ENCODE measurements at places on chromosomes 3 and 15.

- no peak for DNase-seq
These were observed 13.0 kb upstream of the HDC start for GRCh38 chr15:50278496-50278895.

DNA sequence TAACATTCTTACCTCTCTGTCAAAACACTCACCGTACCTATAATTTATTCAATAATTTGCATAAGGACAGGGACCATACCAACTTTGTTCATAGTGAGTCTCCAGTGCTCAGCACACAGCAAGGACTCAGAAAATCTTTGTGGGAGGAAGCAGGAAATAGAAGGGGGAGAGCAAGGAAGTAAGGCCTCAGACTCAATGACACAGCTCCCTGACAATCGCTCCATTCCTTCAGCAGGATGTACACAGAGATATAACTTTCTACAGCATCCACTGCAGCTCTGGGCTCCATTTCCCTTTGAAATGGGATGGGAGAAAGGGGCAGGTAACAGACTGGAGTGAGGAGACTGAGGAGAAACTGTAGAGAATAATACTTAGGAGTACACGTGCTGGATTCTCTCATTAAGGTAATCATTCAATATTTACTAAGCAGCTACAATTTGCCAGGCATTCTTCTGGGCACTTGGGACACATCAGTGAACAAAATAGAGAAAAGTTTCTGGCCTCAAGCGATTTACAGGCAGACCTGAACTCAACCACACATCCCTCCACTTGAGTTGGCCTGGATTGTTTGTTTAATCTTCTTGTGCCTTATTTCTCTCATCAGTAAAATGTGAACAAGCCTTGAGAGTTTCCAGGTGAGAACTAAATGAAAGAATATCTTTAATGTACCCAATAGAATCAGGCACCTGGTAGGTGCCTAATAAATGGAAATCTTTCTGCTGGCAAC, 330.3 kb upstream of the THBS1 start:
- no peak for DNase-seq

- no peak for DNase-seq
These were observed 14.5 kb downstream of the CAND2 start for GRCh38 chr3:12810961-12811360.

DNA sequence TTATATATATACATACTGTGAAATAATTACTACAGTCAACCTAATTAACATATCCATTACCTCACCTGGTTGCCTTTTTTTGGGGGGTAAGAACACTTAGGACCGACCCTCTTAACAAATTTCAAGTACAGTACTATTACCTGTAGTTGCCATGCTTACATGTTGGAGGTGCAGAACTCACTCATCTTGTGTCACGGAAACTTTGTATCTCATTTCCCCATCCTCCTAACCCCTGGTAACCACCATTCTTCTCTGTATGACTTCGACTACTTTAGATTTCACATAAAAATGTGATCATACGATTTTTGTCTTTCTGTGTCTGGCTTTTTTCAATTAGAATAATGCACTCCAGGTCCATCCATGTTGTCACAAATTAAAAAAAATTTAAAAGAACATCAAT, 55.5 kb upstream of the MELTF start:
- DNase-seq, result no peak

- DNase-seq, result no peak
These were observed 30.4 kb downstream of the FSIP1 start for GRCh38 chr15:39752246-39752645.

DNA sequence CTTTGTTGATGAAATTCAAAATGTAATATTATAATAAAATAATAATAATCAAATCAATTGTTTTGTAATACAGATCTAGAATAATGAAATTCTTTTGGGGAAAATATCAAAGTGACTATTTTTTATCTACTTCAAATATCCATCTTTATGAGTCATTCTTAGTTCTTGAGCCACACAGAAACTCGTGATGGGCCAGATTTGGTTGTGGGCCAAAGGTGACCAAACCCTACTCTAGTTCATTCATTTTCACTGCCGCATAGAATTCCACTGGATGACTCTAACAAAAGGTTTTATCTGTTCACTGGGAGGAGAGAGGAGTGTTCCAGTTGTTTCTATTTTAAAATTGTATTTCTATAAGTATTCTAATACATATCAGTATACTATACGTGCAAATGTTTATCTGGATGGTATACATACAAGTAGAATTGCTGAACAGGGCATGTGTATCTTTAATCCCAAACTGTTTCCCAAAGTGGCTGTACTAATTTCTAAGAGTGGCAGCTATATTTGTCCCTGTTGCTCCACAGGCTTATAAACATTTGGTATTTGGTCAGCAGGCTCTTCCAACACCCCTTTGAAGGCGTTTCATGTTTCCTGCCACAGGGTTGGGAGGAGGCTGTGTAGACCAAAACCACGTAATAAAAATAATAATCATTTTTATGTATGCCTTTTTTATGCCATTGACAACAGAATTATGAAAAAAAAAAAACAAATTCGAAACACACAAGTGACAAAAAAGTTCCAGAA, 7.3 kb upstream of the RTP3 start:
- DNase-seq, result no peak

DNA sequence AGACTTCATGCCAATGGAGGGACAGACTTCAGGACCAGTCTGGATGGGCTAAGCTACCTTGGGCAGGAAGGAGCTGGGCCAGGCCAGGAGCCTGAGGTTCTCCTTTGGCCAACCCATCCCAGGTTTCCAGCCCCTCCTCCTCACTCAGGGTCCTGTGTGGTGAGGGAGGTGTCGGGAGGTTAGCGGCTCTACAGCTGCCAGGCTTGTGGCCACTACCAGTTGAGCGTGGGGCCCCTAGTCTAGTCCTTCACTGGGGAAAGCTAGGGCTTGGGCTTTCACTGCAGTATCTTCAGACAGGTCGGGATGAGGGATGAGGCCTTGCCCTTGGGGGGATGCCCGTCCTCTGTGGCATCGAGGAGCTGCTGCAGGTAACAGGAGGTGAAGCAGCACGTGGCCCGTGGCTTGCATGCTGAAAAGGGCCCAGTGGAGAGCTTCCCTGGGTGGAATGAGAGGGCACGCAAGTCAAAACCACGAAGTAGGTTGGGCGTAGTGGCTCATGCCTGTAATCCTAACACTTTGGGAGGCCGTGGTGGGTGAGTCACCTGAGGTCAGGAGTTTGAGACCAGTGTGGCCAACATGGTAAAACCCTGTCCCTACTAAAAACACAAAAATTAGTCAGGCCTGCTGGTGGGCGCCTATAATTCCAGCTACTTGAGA, 8.5 kb upstream of the FANCD2 start:
- DNase-seq, result no peak

- DNase-seq, result no peak
These were observed 234.9 kb upstream of the SATB1 start for GRCh38 chr3:18660059-18660458.

DNA sequence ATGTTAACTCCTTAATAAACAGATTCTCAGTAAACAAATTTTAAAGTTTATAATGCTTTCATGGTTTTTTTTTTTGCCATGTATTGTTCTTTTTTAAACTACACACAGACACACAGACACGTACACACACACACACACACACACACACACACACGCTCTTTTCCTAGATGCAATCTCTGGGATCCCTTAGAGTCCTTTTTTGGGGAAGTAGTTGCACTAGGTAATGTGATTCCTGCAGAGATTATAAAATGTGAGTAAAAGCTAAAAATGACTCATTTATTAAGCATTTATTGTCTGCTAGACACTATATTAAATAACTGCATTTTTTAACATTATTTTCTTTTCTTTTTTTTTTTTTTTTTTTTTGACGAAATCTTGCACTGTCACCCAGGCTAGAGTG, 19.9 kb downstream of the NDUFB5 start:
- DNase-seq, result no peak

GRCh38 chr3:108428586-108428985, 81.8 kb downstream of the MYH15 start:
- no peak for DNase-seq

- DNase-seq, result no peak
These were observed 232.5 kb downstream of the SUCLG2 start for GRCh38 chr3:67421912-67422311.

- DNase-seq, result no peak
These were observed 394.5 kb downstream of the MFSD1 start for GRCh38 chr3:159196359-159196758.

GRCh38 chr15:55016225-55016624, 180.5 kb downstream of the RSL24D1 start:
- no peak for DNase-seq

DNA sequence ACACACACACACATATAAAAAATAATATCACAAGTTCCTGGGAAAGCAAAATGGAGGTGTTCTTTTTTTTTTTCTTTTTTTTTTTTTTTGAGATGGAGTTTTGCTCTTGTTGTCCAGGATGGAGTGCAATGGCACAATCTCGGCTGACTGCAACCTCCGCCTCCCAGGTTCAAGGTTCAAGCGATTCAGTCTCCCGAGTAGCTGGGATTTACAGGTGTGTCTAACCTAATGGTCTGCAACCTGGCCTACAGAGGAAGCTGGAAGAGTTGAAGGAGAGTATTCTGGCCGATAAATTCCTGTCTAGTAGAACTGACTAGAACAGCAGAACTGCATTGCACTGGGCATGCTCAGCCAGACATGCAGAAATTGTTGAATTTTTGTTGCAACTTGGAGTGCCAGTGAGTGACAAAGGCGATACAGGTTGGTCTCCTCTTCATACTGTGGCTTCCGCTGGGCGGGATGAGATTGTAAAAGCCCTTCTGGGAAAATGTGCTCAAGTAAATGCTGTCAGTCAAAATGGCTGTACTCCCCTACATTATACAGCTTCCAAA, 22.4 kb upstream of the EIF4A2 start:
- no peak for DNase-seq

DNA sequence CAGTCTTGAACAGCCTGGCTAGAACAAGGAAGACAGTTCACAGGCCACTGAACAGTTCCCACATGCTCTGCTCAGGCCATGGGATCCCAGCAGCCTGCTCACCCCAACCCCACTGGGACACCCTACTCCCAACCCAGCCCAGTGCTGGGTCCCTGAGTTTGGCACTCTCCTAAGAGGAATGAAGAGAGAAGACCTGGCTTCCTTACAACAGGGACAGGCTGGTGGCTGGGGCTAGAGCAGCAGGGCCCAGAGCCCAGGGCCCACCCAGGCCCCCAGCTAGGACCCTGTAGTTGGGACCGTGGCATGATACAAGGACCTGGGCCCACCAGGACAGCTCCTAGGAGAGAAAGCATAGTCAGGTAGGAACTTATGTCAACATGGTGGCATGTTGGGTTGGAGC, 43.4 kb downstream of the SEMA3G start:
- DNase-seq, result no peak

DNA sequence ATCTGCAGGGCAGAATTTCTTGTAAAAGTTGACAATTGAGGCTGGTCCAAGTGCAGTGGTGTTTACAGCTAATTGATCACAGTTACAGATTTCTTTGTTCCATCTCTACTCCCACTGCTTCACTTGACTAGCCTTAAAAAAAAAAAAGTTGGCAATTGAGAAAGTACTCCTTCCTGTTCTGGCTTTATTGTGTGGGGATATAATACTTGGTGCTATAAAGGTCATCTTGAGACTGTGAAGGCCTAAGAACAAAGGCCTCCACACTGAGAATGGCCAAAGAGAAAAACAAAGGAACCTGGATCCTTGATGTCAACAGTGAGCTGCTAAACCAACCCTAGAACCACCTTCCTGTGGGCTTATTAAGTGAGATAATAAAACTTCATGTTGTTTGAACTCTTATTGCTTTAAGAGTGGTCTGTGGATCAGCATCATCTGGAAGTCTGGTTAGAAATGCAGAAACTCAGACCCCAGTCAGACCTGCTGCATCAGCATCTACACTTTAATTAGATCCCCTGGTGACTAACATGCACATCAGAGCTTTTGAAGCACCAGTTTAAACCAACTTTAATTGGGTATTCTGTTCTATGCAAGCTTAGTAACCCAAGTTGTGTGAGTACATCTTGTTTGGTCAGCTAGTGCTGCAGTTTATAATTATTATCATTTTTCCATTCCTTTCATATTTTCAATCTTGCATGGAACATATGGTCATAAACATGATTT, 55.2 kb downstream of the TMOD3 start:
- DNase-seq, result no peak

GRCh38 chr3:24540821-24541220, 46.2 kb upstream of the THRB start:
- DNase-seq, result no peak

GRCh38 chr15:77905301-77905920, 172.1 kb downstream of the TBC1D2B start:
- DNase-seq, result no peak

- no peak for DNase-seq
These were observed 222.5 kb downstream of the SHQ1 start for GRCh38 chr3:72625602-72626337.

DNA sequence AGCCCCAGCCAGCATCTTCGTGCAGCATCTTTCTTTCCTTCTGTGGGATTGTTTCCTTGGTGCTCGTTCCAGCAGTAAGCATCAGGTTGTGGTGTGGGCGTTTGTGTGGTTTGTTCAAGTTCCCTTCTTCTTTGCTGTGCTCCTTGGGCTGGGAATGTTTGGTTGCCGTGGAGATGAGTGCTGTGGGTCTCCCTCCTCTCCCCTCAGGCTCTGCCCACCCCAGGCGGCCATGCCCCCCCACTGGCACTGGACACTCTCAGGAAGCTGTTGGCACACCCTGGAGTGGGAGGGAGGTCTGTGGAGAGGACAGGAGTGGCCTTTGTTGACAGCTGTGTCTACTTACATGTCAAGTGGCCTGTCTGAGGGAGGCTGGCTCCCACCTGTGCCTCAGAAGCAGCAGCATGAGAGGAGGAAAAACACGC, 46.5 kb upstream of the SACM1L start:
- DNase-seq, result no peak

DNA sequence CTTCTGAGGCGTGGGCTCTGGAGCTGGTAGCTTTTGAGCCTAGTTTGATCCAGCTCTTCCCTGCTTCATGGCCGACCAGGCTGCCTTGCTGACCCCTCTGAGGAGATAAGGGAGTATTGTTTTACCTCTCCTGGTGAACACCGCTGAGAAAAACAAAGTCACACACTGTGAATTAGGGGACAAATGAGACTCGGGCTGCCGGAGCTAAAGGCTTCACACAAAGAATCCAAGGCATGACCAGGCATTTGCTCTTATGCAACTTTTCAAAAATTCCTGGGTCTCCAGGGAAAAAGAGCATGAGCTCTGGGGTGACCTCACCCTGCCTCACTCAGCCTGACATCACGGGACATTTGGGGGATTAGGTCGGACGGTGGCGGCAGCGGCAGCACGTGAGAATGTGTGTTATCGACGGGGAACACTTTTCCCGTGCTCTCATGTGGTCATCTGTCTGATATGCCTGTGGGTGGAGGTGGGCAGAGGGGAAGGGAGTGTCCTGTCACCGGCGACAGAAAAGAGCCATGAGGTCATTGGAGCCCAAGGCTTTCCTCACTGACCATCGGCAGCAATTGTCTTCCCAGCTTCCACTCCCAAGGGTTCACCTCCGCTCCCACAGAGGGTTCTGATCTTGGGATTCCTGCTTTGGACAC, 61.0 kb downstream of the TMEM44 start:
- no peak for DNase-seq

- DNase-seq, result no peak
These were observed 47.7 kb upstream of the RASGRP1 start for GRCh38 chr15:38612159-38612863.

- DNase-seq, result no peak
These were observed 1.9 kb downstream of the CAPN7 start for GRCh38 chr3:15207836-15208504.

Measured in stimulated activated CD8-positive, alpha-beta memory T cell treated with anti-CD3 and anti-CD28 coated beads, Interleukin-7, amount 100 ng/mL, for 1 hour (primary cell).